Kasumi-1 (cell line): ENCODE measurements at places on chromosomes 13 and 19.

GRCh38 chr19:54105796-54106195 lies 3.1 kb downstream of the NDUFA3 start:
- no peak for DNase-seq

DNA sequence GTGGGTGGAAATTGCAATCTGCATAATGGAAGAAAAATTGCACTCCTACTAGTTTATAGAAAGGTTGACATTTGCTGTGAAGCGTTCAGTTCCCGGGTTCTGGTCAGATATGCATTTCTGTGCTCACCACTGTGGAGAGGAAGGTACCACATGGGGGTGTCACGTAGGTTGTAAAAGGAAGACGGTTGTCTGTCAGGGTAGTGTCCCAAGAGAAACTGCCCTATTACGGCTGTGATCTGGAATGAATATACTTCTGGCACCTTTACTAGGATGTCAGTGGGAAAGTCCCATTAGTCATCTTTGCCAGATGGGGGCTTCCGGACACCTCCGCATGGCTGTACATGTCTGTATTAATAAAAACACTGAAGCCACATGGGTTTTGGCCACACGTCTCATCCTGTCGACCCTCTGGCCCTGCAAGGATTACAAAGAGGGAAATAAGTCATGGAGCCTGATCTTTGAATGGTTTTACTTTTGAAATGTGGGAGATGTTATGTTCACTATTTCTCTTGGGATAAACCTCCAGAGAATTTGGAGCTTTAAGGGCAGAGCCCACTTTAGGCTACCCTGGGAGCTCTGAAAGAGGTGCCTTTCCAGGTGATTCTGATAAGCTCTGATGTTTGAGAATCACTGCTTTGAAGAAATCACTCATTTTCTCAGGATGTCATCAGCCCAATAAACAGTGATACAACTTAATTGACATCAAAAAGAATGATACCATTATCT lies 133.9 kb downstream of the AKAP11 start:
- DNase-seq, result no peak

- DNase-seq, result no peak
Measured at GRCh38 chr13:63042686-63043085, 1627.0 kb upstream of the PCDH20 start.

- no peak for DNase-seq
Measured at GRCh38 chr19:1067341-1067957, 482 bp downstream of the ARHGAP45 start.
